AG20443 (cell line): ENCODE measurements at places on chromosomes 2 and 18.

DNA sequence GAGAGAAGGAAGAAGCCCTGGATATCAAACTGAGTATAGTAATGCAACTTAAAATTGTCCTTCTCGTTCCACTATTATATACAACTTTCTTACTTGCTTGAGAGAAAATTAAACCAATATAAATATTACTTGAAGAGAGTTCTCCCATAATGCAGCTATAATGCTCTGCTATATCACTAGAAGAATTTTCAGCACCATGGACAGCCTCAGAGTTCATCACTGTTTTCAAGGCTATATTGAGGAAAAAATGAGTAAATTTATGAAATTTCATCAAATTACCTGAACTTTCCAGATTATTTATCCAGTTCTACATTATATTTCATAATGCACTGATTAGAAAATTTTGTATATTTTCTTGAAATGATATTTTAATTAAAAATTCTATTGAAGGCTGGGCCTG lies 1053.5 kb upstream of the FAM98A start:
- DNase-seq = no peak

DNA sequence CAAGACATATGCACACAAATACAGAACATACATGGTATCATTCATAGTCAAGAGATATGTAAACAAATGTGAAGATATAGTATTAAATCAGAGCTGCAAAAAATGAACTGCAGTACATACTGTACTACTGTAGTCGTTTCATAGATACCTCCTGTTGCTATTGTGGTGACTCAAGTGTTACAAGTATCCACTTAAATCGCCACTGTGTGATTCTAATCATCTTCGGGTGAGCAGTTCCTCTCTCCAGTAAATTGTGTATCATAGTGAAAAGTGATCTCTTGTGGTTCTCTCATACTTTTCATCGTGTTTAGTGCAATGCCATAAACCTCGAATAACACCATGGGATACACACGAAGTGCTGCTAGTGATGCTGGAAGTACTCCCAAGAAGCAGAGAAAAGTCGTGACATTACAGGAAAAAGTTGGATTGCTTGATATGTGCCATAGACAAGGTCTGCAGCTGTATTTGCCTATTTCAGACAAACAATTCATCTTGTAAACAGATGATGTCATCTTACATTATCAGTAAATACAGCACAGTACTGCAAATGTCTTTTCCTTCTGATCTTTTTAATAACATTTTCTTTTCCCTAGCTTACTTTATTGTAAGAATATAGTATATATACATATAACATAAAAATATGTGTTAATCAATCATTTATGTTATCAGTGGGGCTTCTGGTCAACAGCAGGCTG lies 222.2 kb downstream of the BCL11A start:
- DNase-seq = no peak

DNA sequence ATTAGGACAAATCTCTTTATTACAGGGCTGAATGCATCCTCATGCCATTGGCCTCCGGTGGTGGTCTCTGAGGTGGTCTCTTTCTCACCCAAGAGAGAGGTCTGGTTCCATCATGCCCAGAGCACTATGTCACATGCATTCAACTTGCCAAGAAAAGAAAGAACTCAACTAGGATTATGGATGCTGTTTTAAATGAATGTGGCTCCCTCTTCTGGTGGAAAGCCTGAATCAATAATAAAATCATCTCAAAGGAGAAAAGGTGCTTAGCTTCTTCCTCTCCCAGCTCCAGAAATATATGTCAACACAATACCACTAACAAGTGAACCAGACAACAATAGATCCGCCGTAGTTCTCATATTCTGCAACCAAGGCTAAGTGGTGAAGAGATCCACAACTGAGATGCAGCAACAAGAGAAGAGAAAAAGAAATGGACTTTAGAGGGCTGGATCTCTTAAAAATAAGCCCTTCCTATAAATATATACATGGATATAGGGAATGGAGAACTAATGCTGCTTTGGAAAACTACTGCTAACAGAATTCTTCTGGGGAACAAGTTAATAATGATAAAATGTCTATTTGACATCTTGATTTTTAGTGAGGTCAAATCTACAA lies 396.8 kb downstream of the NCKAP5 start:
- DNase-seq = peak; percentile 37

DNA sequence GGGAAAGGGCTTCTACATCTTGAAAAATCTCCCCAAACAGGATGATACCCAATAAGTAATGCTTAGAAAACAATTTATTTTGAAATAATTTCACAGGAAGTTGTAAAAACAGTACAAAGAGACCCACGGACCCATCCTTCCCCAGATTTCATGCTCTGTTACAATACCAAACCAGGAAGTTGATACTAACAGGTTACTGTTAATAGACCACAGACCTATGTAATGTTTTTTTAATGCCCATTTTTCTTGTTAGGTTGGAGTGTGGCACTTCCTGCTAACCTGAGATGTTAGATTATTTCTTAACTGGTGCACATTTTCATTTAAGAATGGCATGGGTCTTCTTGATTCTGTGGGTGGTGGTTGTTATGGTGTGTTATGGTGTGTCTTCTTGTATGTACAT lies 21.4 kb upstream of the MGAT5 start:
- DNase-seq = no peak

DNA sequence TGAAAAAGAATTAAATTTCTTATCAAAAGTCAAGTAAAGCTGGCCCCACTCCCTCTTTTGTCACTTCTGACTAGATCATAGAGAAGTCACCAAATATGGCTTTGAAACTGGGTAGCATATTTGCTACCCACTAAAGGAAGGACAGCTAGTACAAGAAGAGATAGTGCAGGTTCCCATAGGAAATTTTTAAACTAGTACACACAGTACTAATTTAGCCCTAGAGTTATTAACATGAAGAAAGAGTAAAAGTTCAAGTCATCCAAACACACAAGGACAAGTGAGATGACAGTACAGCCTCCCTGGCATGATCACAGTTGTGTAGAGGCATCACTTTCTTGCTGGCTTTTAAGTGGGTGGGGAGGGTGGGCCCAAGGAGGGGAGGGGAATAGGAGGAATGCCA lies 100.9 kb downstream of the IRS1 start:
- DNase-seq = no peak

GRCh38 chr2:111030260-111030891 lies 90.3 kb upstream of the BCL2L11 start:
- DNase-seq = no peak

DNA sequence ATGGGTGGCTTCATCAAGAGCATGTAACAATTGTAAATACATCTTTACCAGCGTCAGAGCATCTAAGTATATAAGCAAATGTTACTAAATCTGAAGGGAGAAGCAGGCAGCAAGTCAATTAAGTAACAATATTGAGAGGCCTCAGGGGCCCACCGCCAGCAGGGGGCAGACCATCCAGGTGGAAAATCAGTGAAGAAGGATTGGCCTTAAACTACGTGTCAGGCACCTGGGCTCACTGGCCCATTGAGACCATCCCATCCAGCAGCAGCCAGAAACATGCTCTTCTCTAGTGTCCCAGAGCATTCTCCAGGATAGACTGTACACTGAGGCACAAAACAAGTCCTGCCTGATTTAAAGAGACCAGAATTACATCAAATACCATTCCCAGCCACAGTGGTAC lies 96.2 kb upstream of the SNTG2 start:
- peak; percentile 52 for DNase-seq

- DNase-seq = no peak
These were observed 9.6 kb downstream of the STPG4 start for GRCh38 chr2:47145466-47145865.

- no peak for DNase-seq
These were observed 136.4 kb upstream of the PIK3C3 start for GRCh38 chr18:41818381-41819355.

- no peak for DNase-seq
These were observed 76.6 kb downstream of the COBLL1 start for GRCh38 chr2:164764996-164765395.

- peak; percentile 10 for DNase-seq
These were observed 110.7 kb downstream of the MDH1 start for GRCh38 chr2:63699549-63699839.

GRCh38 chr2:5437375-5437774 lies 254.8 kb upstream of the SOX11 start:
- DNase-seq = no peak

DNA sequence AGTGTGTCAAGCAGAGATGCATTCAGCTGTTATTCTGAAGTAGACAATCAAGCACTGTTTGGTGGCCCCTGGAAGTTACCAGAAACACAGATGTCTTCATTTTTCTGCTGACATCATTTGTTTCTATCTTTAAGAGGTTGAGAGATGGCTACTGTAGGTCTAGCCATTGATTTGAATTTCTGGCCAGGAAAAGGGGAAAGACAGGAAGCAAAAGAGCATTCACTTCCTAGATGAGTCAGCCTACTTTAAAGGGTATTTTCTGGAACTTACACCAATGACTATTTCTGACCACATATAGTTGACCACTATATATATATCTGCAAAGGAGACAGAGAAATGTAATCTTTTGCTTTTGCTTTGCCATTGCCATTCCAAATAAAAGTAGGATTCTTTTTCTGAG lies 900.1 kb upstream of the SOX11 start:
- no peak for DNase-seq

- no peak for DNase-seq
These were observed 24.1 kb downstream of the SLC14A2 start for GRCh38 chr18:45639408-45639807.

DNA sequence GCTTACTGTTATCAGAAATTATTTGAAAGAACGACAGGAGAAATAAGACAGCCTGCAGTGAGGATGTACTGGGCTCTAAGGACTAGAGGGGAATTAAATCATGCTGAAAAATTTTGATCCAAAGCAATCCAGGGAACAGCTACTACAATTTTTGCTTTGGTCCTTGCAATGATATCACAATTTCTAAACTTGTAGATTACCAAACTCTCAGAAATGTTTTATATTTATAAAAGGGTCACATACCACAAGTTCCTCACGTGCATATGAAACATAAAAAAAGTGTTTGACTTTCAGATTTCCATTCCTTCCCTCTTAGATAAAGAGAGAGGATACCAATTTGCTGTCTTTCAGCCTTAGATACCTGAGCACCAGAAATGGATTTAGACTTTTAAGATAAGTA lies 261.2 kb downstream of the STK39 start:
- DNase-seq = no peak

GRCh38 chr18:12416098-12416729 lies 8.5 kb downstream of the PRELID3A start:
- DNase-seq = no peak

GRCh38 chr2:108324531-108325255 lies 36.0 kb downstream of the SULT1C2 start:
- DNase-seq = peak; percentile 58

DNA sequence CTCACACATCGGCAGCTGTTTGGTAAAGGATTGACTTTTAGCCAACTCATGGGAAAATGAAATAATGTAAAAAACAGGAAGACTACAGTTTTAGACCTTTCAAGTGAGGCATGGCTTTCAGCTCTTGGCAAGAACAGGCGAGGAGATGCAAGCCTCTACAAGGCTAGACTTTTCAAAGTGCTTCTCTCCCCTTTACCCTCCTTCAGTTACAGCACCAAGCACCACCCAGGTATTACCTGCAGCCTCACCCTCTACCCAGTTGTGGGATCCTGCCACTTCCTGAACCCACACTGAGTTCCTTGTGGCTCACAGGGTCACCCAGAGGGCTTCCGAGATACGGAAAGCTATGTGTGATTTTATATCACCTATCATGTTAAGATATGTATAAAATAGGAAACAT lies 14.7 kb downstream of the UGT1A10 start:
- no peak for DNase-seq

DNA sequence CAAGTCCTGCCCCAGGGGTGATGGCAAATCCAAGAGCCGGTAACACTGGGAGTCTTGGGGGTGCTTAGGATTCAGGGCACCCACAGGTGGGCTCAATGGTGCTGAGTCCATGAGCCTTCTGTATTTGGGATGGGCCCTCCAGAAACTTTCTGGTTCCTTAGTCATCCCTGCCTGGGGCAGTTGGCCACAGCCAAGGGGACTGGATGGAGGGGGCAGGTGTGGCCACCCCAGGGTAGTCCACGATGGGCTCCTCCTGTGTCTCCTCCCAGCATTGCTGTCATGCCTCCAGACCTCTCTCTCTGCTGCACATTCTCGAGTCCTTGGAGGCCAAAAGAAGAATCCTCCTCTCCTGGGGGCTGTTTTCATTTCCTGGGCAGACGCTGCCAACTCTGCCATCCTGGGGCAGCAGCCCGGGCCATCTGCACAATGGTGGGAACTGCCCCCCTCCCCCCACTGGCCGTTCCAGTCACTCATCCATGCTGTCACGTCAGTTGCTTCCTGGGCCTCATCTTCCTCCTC lies 158.0 kb upstream of the TWIST2 start:
- no peak for DNase-seq

- no peak for DNase-seq
These were observed 79.6 kb upstream of the NYAP2 start for GRCh38 chr2:225319872-225320271.

GRCh38 chr18:74399091-74399887 lies 57.8 kb downstream of the DIPK1C start:
- no peak for DNase-seq

DNA sequence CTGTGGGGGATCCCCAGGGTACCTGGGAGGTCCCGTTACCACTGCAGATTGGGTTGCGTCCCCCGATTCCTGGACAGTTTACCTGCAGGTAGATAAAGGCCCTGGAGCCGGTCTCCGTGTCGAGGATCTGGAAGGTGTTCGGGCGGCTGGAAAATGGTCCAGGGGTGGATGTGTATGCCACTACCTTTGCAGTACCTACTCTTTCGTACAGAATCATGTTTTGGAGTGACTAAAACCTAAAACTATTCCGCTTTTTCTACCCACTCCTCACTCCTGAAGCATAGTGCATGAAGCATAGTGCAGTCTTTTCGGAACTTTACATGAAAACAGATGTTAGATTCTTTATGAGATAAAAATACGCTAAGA lies 418 bp downstream of the WDR75 start:
- no peak for DNase-seq

- no peak for DNase-seq
These were observed 45.3 kb upstream of the IL1R2 start for GRCh38 chr2:101946372-101947039.

DNA sequence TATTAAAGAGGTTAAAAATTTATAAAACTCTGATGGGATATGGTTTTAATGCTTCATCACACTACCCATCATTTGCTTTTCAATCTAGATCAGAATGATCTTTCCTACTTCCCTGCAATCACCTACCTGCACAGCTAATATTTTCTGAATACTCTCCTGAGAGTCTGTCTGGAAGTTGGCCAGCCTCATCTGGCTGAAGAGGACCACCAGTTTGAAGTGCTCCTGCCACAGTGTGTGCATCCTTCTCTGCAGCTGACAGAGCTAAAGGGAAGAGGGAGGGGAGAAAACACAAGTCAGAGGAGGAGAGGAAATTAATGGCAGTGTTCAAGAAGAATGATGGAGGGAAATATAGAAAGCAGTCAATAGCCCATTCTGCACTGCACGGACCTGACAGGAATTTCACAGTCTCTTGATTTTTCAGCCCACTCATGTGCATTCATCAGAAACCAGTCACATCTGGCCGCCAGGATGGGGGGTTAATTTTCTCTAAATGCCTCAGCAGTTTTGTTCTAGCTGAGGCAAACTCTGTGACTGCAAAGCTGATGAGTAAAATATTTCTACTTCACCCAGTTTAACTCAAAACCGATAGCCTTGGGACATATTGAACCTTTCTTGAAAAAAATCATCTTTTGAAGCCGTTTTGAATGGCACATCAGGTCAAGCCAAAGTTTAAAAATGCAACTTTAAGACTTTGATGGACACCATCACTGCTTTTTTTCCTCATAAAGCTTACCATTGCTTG lies 201.8 kb upstream of the KLHL14 start:
- DNase-seq = no peak

- no peak for DNase-seq
These were observed 1132.2 kb downstream of the LRP1B start for GRCh38 chr2:140998577-140998976.

GRCh38 chr2:3334392-3335345 lies 42.9 kb downstream of the EIPR1 start:
- DNase-seq = no peak

GRCh38 chr2:102551329-102552096 lies 67.8 kb upstream of the SLC9A2 start:
- DNase-seq = no peak
